ENCODE measurements at places on chromosomes 6 and 20.

- DNase-seq, result no peak
Measured at GRCh38 chr6:150635906-150636514, 36.3 kb downstream of the PLEKHG1 start.

DNA sequence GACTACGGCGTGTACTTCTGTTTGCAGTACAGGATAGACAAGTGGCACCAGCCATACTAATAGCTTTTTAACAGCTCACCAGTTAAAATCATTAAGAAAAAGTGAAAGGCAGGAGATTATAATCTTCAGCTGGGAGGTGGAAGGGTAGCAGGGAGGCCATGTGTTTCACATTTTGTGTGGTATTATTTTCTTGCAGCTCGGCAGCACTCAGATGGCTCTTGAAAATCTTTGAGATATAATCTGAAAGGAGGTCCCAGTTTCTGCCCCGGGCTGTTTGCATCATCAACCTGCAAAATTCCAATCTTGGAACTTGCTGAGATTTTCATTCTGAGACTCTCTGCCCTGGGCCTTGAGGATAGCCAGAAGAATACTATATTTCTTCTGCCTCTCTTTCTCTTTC is 87.5 kb upstream of the HDAC2 start:
- DNase-seq, result no peak

DNA sequence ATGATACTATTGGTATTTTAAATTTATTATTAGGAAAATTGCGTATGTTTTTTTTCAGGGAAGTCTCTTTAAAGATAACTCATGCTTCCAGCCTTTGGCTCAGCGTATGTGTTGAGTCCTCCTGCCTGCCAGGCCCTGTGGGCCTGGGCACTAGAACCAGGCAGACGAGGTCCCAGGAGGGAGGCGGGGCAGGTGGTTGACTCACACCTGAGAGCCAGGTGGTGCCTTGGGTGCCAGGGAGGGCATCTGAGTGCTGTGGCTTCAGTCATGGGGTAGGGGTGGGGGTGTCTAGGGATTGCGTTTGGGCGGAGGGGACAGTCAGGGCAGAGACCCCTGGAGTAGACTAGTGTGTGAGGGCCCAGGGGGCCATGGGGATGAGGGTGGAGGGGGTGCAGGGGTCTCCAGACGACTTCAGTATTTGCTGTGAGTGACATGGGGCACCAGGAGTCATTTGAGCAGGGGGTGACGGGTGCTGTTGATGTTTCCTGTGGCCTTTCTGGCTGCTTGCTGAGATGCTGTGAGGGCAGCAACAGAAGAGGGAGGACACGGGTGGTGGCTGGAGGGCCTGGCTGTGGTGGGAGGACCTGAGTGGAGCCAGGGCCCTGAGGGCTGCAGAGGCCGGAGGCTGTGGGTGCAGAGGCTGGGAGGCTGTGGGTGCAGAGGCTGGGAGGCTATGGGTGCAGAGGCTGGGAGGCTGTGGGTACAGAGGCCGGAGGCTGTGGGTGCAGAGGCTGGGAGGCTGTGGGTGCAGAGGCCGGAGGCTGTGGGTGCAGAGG is 14.8 kb upstream of the ADRM1 start:
- DNase-seq, result no peak

- no peak for DNase-seq
Measured at GRCh38 chr6:168376120-168376519, 56.5 kb upstream of the DACT2 start.

- DNase-seq, result no peak
Measured at GRCh38 chr6:131381709-131382093, 191.3 kb upstream of the ARG1 start.

- DNase-seq, result no peak
Measured at GRCh38 chr6:20227350-20227749, 15.1 kb upstream of the MBOAT1 start.

- DNase-seq, result no peak
Measured at GRCh38 chr20:4227085-4227821, 211.9 kb upstream of the RNF24 start.

DNA sequence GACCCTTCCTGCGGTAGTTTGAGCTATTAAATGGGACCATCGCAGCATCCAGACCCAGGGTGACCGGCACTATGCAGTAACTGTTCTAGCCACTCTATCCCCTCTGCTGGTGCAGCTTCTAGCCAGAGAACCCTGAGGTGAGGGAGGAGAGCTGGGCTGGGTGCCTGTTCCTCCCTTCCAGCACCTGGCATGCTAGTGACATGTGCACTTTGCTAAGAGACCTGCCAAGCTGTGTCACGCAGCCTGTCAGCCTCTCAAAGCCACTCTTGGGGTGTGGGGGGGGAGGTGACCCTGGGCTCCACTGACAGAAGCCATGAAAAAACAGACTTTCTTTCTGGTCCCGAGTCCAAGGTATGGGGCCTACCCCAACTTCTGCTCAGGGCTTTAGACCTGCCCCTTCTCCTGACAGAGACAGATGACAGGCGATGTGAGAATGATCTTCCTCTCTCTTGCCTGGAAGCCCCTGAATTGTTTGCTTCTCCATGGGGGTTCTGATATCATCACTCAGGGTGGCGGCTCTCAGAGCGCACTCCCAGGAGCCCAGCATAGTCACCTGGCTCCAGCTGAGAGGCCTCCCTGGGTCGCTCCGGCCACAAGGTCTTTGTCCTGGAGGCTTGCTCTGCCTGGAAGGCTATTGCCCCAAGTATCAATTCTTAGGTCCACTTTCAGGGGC is 47.2 kb upstream of the MLN start:
- no peak for DNase-seq

DNA sequence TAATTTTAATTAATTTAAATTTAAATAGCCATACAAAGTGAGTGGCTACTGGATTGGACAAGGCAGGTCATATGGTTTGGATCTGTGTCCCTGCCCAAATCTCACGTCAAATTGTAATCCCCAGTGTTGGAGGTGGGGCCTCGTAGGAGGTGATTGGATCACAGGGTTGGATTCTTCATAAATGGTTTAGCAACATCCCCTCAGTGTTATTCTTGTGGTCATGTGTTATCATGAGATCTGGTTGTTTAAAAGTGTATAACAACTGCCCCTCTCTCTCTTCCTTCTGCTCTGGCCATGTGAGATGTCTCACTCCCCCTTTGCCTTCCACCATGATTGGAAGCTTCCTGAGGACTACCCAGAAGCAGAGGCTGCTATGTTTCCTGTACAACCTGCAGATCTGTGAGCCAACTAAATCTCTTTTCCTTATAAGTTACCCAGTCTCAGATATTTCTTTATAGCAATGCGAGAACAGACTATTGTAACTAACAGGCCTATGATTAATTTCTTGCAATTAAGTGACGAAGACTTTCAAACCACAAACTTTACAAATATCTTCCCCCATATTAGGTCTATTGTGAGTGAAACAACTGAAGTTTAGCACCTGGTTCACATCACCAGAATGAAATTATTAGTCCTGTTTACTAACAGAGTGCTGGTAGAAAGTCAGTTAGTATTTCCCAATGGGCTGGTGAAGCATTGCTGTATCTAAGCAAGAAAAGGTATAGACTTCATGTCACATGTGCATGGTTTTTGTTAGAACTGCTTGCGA is 60.0 kb upstream of the TNFAIP3 start:
- no peak for DNase-seq

- no peak for DNase-seq
Measured at GRCh38 chr20:47164140-47164539, 192.4 kb downstream of the ZMYND8 start.

DNA sequence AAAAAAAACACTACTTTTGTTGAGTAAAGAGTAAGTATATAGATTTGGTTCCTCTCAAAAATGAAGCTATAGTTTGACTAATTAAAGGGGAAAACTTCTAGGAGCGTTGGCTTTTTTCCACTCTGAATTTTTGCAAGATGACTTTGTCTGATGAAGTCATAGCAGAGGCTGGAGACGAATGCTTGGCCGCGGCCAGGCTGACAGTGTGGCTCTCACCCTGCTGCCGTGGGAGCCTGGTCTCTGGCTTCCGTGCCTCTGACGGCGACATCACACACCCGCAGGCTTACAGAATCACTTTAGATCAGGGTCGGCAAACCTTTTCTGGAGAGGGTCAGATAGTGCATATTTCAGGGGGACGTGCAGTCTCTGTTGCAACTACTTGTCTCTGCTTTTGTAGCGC is 145.0 kb downstream of the PHACTR3 start:
- no peak for DNase-seq

DNA sequence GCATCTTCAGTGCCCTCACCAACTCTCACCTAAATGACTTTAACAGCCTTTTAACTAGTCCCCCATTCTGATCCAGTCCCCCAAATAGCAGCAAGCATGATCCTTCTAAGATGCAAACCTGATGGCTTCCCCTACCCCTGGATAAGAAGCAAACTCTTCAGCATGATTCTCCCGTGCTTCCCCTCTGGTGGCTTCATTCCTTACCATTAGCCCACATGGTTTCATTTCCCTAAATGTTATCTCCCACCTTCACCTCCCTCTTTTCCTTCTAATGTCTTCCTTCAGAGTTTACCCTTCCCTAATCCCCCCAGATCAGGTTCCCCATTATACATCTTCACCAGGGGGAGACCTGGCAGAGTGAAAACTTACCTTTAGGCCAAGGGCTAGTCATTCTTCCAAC is 4.0 kb upstream of the RAB5IF start:
- DNase-seq, result no peak

- DNase-seq, result no peak
Measured at GRCh38 chr6:170271771-170272314, 19.0 kb downstream of the DLL1 start.

GRCh38 chr6:170238741-170239565 is 51.9 kb downstream of the DLL1 start:
- no peak for DNase-seq

GRCh38 chr20:23145281-23145700 is 59.2 kb upstream of the CD93 start:
- no peak for DNase-seq

DNA sequence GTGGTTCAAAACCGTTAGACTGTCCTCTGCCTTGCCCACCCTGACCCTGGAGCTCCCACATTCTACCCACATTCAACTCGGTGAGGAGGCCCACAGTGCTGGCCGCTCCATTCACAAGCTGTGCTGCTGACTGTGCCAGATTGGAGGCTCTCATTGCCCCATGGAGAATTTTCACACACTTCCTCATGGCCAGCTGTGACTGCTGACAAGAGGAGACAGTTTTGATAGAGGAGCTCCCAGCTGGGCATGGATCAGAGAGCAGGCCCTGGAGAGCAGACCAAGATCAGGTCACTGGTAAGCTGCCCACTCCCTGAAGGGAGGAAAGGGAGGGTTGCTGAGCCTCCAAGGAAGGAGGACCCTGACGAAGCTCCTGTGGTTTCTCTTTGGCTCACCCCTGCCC is 246.1 kb upstream of the RIN2 start:
- DNase-seq, result no peak

DNA sequence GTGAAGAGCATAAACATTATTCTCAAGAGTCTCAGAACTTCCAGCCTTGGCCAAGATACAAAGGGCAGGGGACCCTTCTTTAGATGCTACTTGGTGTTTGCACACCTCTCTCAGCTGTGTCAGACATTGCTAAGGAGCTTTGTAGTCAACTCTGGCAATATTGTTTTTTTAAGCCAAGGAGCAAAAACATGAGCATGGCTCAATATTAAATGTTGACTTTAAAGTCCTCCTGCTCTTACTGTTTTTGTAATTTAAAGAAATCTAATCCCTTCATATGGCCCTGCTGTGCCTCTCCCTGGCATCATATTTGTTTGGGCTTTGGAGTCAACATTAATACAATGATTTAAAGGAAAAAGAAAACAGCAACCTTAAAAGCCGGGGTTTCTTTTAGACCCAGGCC is 67.9 kb upstream of the TMEM170B start:
- DNase-seq, result no peak

GRCh38 chr20:62874964-62875344 is 13.3 kb upstream of the TCFL5 start:
- no peak for DNase-seq

- DNase-seq, result no peak
Measured at GRCh38 chr6:150866991-150867501, 1.5 kb downstream of the MTHFD1L start.

DNA sequence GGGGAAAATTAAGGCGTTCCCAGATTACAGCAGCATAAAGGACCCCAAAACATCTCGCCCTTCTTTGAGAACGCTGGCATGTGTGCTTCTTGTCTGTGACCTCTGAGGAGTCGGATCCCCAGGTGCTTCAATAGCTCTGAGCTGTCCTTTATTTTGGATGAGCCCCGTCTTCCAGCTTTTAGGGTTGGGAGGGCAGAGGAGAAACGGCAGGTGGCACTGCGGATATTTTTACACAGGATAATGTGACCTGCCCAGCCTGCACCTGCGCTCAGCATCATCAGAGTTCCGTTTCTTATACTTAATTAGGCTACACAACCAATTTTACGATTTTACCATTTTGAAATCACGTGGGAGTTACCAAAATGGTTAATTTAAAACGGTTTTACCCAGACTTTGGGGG is 147.7 kb upstream of the RPS6KA2 start:
- no peak for DNase-seq

- no peak for DNase-seq
Measured at GRCh38 chr6:4788953-4789584, 12.9 kb downstream of the CDYL start.

- DNase-seq, result no peak
Measured at GRCh38 chr6:154320181-154320580, 36.4 kb downstream of the IPCEF1 start.

DNA sequence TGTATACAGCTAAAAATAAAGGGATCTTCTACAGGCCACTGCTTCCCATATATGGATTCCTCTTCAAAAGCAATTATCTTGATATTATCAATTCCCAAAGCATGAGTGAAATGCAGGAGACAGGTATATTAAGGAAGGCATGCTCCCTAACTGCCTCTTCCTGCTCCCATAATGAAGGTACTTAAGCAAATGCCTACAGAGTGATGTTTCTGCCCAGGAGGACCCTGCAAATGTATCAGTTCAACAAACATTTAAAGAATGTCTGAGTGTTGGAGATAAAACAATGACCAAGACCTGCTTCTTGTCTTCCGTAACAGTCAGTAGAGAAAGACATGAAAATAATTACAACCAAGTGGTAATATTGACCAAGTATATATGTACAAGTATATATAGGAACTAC is 4.2 kb downstream of the UBE2J1 start:
- DNase-seq, result no peak

GRCh38 chr6:84066536-84066935 is 33.0 kb downstream of the MRAP2 start:
- DNase-seq, result no peak

DNA sequence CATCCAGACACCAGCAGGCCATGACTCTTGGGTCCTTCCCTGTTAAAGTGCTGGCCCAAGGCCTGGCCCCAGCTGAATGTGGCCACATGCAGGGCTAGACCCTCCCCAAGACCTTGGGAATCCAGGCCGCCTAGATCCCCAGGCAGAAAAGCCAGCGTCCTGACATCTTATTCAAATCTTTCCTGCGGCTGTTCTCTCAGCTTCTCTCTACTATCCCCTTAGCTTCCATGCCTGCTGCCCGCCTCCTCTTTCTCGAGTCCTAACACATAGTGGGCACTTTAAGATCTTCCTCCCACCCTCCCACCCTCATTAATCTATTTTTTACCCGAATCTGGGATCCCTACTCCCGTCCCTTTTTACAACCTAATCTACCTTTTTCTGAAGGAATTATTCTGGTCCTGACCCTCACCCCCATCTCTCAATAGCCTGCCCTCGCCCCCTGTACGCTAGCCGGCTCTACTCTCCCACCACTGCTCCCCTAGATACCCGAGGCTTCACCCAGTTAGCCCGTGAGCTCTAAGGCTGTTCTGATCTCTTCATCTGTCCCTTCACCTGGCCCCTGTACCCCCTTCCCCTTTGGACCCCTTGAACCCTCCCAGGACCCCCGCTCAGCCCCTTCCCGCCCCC is at the start of gene CCHCR1:
Gene CCHCR1 (minus strand): TSS at position 290 of the 627 bp plus-strand sequence. CDS start 202 bp downstream, at position 88.
- DNase-seq, result no peak

Data from NCI-H1417 treated with DMSO at 0.1 percent for 48 hours (cell line).